ENCODE measurements at places on chromosomes 11 and 22. TPM values are rescaled to one million over a fixed set of nuclear protein-coding genes. Genes with fewer than 3 reads are reported as not detected.

Gene CD3E
- total RNA-seq, result not detected

Gene MMP10
- 0.23 TPM for total RNA-seq

Gene BDNF
- 12.0 TPM for total RNA-seq

Gene MEI1
- total RNA-seq, result 1.6 TPM

Gene PLEKHB1
- 29.5 TPM for total RNA-seq

Gene RAPSN
- not detected for total RNA-seq

Gene IL17REL
- 0.69 TPM for total RNA-seq

Gene LRRC74B
- 0.46 TPM for total RNA-seq

Gene GDPD4
- not detected for total RNA-seq

Gene GP1BB
- total RNA-seq, result 16.8 TPM

Gene DGCR6
- 18.0 TPM for total RNA-seq

Gene BTG4
- total RNA-seq, result not detected

Gene LRRC75B
- 11.1 TPM for total RNA-seq

Gene IGHMBP2
- total RNA-seq, result 12.2 TPM

Gene F2
- not detected for total RNA-seq

Gene FAM180B
- not detected for total RNA-seq

Measured in diencephalon (tissue), 1 donor.